ENCODE measurements at places on chromosomes 4 and X.

GRCh38 chr4:183430317-183430993, 14.0 kb upstream of the CDKN2AIP start:
- no peak for DNase-seq

GRCh38 chr4:139943277-139943676, 210.7 kb downstream of the MAML3 start:
- DNase-seq: no peak

- DNase-seq: no peak
These were observed 171.8 kb upstream of the FAM9B start for GRCh38 chrX:9205599-9206223.

- no peak for DNase-seq
These were observed 122.4 kb downstream of the C4orf33 start for GRCh38 chr4:129218360-129218759.

GRCh38 chrX:141903400-141904155, at the start of gene MAGEC1:
Gene MAGEC1 (plus strand): TSS chrX:141903894. CDS start chrX:141905073, 1,179 bp downstream.
- no peak for DNase-seq

GRCh38 chr4:181541396-181541795, 701.8 kb upstream of the TENM3 start:
- no peak for DNase-seq

DNA sequence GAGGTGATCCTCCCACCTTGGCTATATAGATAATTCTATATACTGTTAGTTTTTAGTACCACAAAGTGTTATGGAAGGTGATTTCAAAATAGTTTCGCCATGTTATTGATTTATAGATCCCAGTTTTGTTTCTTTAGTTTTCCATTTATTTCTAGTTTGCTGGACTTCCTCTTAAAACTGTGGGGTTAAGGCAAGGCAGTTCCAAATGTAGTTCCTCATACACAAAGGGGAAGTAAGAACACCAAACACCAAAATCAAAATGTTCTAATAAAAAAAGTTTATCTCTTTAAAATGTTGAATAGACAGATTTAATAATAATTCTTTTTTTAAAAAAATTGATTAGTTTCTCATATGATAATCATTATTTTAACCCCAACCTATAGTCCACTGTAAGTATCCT, 6.8 kb upstream of the CISD2 start:
- DNase-seq: no peak

DNA sequence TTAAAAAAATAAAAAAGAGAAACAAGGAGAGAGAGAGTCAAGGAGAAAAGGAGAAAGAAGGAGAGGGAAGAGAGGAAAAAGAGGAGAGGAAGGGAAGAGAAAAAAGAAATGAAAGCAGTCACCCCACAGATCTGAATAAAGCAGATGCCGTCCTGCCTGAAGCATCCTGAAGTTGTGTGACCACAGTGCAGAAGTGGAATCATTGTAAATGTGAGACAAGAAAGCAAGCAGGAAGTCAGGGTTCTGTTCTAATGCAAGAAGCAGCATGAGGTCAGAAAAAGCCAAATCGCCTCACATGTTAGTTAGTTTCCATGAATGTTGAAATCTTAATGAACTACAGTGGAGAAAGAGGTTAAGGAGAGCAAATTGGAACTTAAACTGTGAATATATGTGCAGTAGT, 692.5 kb downstream of the CENPC start:
- no peak for DNase-seq
